ENCODE measurements at places on chromosomes 16 and 17.

DNA sequence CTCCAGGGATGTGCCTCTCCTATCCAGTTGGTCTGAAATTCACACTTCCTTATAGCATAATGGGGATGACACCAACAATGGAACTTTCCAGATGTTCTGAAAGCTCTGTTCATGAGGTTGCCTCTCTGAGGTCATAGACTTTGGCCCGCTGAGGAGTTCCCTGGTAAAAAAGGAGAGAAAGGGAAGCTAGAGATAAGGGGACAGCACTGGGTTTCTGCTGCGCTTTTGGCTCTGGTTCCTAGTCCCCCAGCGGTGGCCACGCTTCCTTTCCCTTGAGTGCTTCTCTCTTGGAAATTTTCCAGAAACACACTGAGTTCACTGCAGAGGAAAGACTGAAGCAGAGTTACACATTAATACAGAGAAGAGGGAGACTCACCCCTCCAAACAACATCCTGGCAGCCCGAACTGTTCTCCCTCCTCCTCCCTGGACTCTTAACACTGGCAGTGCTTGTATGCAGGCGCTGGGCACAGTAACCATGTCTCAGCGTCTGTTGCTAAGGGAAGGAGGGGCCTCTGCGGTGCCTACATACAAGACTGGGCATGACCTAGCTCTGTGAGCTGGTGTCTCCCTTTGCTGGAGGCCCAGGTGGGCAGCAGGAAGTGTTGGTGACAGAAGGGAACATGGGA lies at the start of gene DNAH3:
Gene DNAH3 (minus strand): TSS at position 472 of the 627 bp plus-strand sequence. CDS start 527 bp downstream, outside the sequence.
- DNase-seq: no peak

- DNase-seq: no peak
These were observed 19.9 kb upstream of the PITPNM3 start for GRCh38 chr17:6576038-6576785.

DNA sequence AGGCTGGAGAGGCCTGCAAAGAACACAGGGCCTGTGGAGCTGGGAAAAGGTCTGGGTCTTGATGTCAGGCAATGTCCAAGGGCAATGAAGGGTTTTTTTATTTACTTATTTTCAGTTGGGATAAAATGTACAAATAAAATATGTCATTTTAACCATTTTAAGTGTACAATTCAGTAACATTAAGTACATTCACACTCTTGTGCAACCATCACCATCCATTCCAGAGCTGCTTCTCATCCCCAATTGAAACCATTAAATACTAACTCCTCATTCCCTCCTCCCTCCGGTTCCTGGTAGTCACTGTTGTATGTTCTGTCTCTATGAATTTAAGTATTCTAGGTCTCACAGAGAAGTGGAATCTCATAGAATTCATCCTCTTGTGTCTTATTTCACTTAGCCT lies 444.7 kb downstream of the HS3ST3B1 start:
- no peak for DNase-seq

- no peak for DNase-seq
These were observed 3.8 kb downstream of the SHPK start for GRCh38 chr17:3632287-3632686.

- no peak for DNase-seq
These were observed 556.9 kb upstream of the CDH5 start for GRCh38 chr16:65809627-65810026.

DNA sequence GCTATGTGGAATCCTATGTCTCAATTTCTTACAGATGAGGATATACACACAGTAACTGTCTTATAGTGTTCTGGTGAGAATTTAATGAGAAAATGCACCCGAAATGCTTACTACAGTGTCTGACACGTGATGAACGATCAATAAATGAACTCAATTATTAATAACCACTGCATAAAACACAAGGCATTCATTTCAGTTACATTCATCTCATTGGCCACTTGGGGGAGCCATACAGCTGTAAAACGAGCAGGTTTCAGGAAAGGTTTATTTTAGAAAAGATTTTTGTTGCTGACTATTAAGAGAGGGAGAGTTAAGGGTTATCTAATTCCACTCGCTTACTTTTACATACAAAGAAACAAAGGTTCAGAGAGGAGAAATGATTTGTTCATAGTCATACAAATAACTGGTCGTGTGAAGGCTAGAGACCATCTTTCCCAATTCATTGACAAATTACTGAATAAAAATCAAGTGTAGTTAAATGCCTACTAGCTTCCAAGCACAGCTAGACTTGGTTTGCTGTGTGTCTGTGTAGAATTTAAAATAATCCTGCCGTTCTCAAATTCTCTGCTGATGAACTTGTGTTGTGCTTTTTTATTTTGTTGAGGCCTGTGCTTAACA lies 160.1 kb downstream of the MAP2K4 start:
- no peak for DNase-seq

DNA sequence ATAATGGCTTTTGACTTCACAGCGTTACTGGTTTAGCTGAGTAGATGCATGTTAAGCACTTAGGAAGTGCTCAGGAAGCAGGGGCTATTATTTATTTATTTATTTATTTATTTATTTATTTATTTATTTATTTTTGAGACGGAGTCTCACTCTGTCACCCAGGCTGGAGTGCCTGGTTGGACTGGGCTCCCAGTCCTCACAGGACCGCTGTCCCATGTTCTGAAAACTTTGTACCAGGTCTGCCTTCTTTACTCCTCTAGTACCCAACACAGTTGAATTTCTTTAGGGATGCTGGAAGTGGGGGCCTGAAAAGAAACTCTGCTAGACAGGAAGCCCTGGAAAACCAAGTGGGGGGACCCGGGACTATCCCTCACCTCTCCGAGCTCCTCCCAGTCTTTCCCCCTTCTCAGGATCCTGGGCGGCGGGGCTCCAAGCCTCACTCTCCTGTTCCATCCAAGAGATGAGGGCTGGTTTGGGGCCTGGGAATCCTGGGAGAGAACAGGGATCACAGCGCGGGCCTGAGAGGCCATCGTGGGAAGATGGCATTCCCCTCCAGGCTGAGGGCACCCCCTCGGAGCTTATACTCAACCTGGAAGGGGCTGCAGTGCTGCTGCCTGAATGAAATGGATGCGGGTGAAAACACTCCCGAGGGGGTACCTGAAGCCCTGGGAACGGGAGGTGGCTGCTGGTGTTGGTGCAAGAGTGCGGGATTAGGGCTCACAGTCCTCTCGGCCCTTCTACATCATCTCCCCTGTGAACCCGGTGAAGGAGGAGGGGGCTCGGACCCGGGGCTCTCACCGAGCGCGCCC lies 674 bp downstream of the ZNF688 start:
- no peak for DNase-seq

GRCh38 chr16:21205303-21205702 lies 6.1 kb downstream of the ZP2 start:
- DNase-seq: no peak

DNA sequence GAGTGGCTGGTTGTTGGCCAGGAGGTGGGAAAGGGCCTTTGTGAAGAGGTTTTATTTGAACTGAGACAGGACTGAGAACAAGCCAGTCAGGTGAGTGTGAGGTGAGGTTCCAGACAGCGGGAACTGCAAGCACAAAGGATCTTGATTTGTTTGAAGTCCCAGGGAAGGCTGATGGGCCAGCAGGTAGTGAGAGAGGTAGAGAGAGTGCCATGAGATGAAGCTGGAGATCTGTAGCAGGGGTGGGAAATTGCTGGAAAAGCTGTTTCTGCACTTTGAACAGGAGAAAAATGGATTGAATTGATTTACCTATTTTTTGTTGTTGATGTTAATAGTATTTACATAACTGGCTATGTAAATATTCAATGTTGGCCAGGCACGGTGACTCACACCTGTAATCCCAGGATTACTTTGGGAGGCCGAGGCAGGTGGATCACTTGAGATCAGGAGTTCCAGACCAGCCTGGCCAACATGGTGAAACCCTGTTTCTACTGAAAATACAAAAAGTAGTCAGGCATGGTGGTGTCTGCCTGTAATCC lies 7.7 kb upstream of the DCTPP1 start:
- DNase-seq: no peak

DNA sequence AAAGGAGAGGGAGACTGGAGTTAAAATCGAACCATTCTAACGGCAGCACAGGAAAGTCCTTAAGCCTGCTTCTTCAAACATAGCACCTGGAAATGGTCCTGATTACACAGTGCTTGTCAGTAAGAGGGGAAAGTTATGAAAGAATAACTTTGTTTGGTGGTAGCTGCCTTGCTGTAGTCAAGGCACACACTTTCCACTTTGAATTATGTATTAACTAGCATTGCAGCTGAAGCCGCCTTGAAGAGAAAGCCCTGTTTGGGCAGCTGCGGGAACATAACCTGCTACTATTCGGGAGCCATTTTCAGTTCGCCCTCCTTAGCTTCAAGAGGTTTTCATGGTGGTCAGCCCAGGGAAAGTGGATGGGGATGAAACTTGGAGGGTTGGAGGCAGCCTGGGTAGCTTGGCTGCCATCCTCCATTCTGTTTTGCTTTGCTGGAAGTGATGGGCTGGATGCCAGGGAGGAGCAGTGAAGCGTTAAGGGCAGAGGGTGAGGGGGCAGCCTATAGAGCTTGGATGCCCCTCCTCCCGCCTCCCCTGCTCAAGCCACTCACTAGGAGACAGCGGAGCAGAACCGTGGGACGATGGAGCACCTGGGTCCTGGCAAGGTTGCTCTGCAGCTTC lies 5.3 kb upstream of the HAS3 start:
- no peak for DNase-seq

- no peak for DNase-seq
These were observed 202.3 kb upstream of the RPL38 start for GRCh38 chr17:74001145-74001544.

- no peak for DNase-seq
These were observed 205.0 kb downstream of the RPTOR start for GRCh38 chr17:80749611-80750010.

GRCh38 chr17:81263371-81264181 lies 24.5 kb downstream of the NDUFAF8 start:
- no peak for DNase-seq

DNA sequence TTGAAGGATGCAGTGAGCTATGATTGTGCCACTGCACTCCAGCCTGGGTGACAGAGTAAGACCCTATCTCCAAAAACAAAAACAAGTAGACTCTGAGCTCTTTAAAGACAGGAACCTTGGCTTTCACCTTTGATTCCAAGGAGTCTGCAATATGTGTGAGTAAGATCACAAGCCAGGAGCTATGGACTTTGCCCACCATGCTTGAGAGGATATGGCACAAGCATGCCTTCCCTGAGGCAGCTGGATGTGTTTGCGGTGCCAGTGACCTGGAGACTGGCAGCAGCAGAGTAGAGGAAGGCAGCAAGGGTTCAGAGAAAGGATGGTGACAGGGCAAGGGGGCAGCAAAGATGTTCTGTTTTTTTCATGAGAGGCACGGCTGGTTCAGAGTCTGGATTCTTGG lies 14.5 kb upstream of the PRKCA start:
- no peak for DNase-seq
